Karpas-422 (cell line): ENCODE measurements at places on chromosomes 7 and 10.
A peak's percentile ranks its signal among the peaks of the same experiment; 100 is the strongest.

GRCh38 chr7:7793249-7793648, 74.8 kb upstream of the RPA3 start:
- no peak for DNase-seq

GRCh38 chr7:34025600-34025999, 120.3 kb downstream of the BMPER start:
- DNase-seq, result no peak

DNA sequence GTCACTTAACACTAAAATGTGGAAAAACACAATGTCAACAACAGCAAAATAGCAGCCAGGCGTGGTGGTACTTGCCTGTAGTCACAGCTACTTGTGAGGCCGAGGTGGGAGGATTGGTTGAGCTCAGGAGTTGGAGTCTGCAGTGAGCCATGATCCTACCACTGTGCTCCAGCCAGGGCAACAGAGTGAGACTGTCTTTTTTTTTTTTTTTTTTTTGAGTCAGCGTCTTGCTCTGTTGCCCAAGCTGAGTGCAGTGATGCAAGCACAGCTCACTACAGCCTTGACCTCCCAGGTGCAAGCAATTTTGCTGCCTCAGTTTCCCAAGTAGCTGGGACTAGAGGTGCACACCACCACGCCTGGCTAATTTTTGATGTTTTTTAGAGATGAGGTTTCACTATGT, 6.1 kb downstream of the KCTD7 start:
- DNase-seq, result peak; percentile 39

DNA sequence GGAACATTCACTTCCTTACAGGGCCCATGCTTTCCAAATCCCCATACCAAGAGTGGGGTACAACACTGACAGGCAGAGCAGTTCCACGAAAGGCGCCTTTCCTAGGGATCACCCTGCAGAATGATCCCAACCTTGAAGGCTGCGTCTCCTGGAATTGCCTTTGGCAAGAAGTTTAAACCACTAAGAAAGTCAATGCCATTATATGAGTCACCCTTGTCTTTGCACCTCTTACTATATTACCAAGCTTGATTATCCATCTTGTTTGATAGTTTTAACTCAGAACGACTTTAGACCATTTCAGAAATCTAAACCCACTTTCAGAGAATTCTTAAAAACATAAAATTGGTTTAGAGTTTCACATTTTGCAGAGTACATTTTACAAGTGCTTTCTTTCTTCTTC, 282.1 kb downstream of the ARHGAP12 start:
- DNase-seq, result no peak

DNA sequence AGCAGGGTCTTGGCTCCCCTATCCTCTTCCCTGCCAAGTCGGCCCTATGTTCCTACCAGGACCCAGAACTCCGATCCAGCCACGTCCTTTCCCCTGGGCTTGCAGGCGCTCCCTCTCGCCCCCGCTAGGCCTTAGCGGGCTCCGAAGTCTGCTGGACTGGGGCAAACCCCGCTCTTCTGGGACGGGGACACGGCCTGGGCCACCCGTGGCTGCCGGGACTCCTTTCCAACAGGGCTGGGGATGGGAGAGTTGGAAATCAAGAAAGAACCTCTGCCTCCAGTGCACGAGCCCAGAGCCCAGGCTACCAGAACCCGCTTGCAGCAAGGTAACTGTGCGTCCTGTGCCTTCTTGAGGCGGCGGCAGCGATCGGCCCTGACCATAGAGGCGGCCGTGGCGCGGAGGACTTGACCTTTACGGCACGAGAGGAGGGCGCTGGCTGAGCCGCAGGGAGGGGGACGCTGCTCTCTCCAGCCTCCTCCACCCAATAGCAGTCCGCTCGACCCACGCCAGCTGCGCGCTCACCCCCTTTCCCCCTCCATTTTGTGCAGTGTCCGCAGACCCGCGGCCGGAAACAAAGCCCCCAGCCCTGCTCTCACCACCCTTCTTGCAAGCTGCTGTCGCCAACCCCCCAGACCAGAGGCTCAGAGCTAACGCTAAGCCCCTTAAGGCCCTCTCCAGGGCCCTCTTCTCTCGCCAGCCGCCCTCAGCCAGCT, 7.0 kb upstream of the HOXA11 start:
- no peak for DNase-seq

DNA sequence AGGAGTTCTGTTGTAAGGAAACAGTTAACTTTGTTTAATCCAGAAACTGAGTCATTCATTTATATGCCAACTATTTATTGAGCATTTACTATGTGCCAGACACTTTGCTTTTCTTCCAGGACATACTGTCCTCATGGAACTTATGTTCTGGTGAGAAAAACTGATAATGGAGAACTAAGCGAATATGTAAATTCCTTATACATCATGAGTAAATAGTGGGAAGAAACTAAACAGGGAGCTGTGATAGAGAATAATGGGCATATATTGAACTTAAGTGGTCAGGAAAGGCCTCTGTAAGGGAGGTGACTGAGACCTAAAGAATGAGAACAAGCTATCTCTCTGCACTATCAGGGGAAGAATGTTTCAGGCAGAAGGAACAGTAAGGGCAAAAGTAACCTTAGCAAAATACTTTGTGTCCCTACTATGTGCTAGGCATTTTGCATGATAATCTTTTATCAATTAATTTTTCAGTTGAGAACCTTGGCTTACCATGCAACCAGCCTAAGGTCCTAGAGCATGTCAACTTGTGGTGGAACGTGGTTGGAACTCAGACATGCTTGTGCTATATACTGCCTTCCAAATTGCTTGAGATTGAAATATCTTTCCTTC, 45.4 kb downstream of the ST7 start:
- no peak for DNase-seq

DNA sequence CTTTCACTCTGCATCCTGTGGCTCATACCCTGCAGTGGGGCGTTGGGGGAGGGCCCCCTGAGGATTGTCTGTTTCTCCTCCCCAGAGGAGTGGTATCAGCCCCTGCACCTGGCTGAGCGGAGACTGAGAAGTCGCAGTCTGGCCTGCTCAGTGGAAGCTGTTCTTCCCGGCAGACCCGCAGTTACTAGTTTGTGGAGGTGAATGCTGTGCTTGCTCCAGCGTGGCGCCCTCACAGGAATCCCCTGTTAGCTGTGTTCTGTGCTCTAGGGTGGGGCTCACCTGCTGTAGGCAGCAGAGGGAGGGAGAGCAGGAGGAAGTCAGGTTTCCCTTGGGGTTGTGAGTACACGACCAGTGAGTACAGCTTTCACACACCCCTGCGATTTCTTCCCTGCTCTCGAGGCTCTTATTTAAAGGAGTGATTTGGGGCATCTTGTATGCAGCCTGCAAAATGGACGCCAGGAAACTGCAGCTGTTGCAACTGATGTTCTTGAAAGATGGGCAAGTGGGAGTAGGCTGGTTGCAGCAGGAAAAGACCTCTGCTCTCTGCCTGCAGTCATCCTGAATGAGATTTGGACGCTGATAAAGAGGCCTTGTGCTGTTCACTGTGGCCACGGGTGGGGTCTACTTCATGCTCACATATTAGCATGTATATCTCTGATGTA, 66.4 kb downstream of the HK1 start:
- peak; percentile 74 for DNase-seq

DNA sequence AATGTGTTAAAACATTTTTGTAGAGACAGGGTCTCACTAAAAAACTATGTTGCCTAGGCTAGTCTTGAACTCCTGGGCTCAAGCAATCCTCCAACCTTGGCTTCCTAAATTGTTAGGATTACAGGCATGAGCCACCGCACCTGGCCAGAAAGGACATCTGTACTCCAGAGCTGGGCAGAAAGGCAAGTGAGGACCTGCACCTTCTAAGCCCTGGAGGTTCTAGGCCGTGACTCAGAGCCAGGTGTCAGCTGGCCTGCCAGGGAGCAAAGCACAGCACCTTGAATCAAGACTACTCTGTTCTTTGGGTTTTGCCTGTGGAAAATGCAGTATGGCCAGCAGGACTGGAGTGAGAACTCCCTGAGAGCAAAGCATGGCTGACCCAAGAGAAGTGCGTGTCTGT, 396.5 kb downstream of the ADRA2A start:
- DNase-seq, result no peak

- DNase-seq, result no peak
Measured at GRCh38 chr10:132494866-132495630, 42.5 kb upstream of the INPP5A start.

GRCh38 chr10:118148247-118148646, 101.5 kb upstream of the RAB11FIP2 start:
- no peak for DNase-seq

GRCh38 chr7:134943785-134944400, 42.4 kb upstream of the AGBL3 start:
- peak; percentile 73 for DNase-seq

DNA sequence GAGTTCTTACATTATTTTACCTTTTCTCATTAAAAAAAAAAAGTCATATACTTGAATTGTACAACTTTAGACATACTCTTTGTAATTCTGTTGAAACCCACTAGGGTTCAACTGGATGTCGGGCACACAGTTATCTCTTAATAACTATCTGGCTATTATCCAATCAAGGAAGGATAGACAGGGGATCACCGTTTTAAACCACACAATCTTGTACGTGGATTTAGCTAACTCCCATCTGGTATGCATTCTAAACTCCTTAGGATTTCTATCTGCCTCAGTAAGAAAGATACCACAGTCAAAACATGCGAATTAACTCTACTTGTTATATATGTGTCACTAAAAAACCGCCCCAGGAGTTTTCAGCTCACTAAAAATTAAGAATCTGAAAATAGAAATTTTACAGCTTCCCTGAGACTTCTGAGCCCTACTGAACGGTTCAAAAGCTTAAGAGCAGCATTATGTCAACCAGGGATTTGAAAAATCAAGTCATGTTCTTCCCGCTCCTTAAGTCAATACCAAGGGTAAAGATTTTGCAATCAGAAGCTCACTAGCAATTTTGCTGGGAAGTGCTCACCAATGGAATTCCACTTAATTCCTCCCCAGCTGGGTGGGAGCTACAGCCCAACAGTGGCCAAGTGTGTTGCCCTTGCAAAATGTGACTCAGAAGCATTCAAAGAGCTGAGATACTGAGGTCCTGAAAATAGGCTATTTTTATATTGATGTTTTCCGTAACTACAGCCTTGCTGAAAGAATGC, 267.0 kb downstream of the FRMD4A start:
- DNase-seq, result no peak

DNA sequence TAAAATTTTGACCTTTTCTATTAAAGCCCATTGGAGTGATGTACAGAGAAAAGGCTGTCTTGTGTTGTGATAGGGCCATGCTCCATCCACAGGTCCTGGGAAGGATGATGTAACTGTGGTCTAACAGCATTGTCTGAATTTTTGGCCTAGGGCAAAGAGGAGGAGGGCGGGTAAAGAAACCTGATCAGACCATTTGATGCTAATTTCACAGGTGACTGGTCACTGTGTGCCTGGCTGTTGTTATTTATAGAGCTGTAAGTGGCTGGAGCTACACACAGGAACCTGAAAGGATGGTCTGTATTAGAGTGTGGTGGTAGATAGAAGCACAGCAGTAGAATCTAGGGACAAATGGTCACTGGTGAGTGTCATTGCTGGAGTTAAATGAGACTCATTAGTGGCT, 182.1 kb downstream of the AUTS2 start:
- no peak for DNase-seq

GRCh38 chr7:138502023-138502767, 42.1 kb downstream of the TRIM24 start:
- no peak for DNase-seq

- DNase-seq, result no peak
Measured at GRCh38 chr7:107594961-107595737, 15.1 kb downstream of the BCAP29 start.

GRCh38 chr7:42694894-42695507, 216.9 kb downstream of the C7orf25 start:
- no peak for DNase-seq

- DNase-seq, result peak; percentile 75
Measured at GRCh38 chr10:15245530-15245929, 77.0 kb upstream of the NMT2 start.

DNA sequence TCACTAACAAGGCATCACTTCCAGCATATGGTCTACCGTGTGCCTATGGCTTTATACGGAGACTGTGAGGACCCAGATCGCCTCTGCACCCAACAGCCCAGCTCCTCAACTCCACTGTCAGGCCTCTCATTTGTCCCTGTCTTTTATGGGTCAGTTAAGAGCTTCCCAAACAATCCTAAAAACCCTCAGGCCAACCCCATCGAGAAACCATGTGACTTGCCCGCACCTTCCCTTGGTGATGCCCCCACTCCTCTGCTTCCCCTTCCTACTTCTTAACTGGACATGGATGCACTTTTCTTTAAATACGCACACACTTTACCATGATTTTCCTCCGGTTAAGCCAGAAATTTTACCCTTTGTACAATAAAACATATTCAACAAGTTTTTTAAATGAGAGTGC, 46.8 kb downstream of the BAIAP2L1 start:
- DNase-seq, result no peak

GRCh38 chr10:102815790-102816549, 21.2 kb downstream of the CYP17A1 start:
- no peak for DNase-seq

DNA sequence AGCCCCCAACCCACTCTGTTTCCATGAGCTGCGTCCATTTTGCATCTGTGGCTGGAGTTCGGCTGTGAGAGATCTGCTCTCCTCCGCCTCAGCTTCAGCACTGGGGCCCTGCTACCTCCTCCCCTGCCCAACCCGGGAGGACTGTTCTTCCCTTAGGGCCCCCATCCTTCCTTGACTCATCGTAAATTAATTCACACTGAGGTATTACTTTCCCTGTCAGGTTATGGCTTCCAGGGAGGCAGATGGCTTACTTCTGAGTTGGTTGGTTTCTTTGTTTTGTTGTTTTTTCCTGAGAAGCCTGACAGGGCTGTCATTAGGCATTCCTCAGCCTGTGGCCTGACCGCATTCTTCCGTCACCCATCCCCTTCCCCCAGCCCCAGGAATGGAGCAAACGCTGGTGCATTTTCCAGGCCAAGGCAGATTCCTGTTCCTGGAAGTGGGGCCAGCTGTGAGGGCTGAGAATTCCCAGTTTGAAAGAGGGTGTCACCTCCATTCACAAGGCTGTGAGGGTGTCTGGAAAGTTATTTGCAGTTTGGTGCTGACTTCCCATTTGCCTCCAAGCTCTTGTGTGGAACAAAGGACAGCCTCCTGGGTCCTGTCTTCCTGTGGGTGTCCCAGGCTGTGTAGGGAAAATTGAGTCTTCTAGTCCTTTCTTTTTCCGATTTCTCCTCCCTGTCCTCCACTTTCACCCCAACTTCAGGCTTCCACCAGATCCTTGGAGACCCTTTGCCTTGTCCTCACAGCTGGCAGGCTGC, 11.7 kb downstream of the CPA5 start:
- no peak for DNase-seq

DNA sequence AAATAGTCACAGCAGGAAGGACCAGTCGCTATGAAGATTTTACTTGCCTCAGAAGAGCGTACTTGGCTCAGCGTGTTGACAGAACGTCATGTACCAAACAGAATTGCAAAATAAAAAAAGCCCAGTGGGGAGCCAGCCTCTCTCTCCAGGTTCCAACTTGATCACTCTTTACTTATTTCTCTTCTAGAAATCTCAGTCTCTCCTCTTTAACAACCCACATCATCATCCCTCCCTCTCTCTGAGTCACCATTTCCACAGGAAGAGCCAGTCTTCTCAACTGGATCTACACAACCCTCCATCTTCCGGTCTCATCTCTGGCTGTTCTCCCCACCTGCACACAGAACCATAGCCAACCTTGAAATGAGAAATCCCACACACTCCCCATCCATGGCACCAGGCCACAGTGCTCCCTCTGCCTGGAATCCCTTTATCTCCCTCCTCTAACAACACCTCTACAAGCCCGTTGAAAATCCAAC, 718.3 kb downstream of the GRID1 start:
- no peak for DNase-seq

- DNase-seq, result peak; percentile 82
Measured at GRCh38 chr7:51160990-51161615, 155.5 kb downstream of the COBL start.

- DNase-seq, result no peak
Measured at GRCh38 chr7:33193308-33193864, 64.0 kb downstream of the BBS9 start.

GRCh38 chr7:94514140-94514889, 4.7 kb downstream of the CASD1 start:
- DNase-seq, result peak; percentile 54
